Endodermal cell (in vitro differentiated cells): ENCODE measurements at places on chromosomes 11 and 22. TPM values are rescaled to one million over a fixed set of nuclear protein-coding genes. Genes with fewer than 3 reads are reported as not detected.

Gene TMEM126A
- total RNA-seq = 26.3 to 34.5 TPM (median 33.7 TPM) in 3 replicates

Gene SHANK3
- 9.4 to 11.4 TPM (median 10.3 TPM) in 3 replicates for total RNA-seq

- H3K27ac ChIP-seq = peak overlapping the region; percentile 61
- DNase-seq = no peak
Measured at GRCh38 chr11:112748713-112749543, 212.3 kb upstream of the NCAM1 start.

DNA sequence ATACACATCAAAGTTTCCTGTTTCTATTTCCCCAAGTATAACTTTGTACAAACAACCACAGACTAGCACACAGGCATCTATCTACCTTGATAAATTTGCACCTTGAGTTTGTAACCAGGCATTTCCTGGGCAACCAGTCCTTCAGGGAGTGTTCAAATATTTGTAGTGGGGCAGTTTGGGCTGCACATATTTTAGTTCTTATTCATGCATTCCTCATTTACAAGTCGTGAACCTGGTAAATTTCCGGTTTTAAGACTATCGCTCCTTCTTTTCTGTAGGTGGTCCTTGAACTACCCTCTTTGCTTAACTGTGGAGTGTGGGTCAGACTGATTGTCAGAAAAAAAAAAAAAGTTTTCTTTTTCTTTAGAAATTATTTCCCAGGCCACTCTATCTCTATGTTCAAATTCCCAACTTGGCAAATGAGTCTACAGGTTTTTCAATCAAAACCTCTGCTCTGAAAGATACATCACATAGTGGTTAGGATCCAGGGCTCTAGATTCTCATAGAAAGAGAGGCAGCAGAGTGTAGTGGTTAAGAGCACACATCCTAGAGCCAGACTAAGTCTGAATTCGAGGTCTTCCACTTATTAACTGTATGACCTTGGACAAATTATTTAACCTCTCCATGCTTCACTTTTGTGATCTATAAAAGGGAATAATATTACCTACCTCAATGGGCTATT, 201.5 kb downstream of the SOX6 start:
- H3K4me3 ChIP-seq = no peak overlapping the region
- no peaks in the 10 kb centered on the region for H3K27me3 ChIP-seq
- no peak overlapping the region for H3K27ac ChIP-seq
- H3K4me1 ChIP-seq = no peaks in the 10 kb centered on the region
- no peak for DNase-seq
- H3K36me3 ChIP-seq = no peaks in the 10 kb centered on the region

DNA sequence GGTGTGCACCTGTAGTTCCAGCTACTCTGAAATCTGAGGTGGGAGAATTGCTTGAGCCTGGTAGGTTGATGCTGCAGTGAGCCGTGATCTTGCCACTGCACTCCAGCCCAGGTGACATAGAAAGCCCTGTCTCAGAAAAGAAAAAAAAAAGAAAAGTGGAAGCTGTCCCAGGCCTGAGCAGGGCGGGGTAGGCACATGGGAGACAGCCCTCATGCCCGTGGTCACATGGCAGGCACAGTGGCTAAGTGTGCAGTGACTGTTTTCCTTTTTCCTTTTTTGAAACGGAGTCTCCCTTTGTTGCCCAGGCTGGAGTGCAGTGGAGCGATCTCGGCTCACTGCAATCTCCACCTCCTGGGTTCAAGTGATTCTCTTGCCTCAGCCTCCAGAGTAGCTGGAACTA, 7.8 kb downstream of the OTUB1 start:
- H3K27me3 ChIP-seq = no peaks in the 10 kb centered on the region
- DNase-seq = no peak
- H3K4me1 ChIP-seq = no peaks in the 10 kb centered on the region
- no peak overlapping the region for H3K27ac ChIP-seq

DNA sequence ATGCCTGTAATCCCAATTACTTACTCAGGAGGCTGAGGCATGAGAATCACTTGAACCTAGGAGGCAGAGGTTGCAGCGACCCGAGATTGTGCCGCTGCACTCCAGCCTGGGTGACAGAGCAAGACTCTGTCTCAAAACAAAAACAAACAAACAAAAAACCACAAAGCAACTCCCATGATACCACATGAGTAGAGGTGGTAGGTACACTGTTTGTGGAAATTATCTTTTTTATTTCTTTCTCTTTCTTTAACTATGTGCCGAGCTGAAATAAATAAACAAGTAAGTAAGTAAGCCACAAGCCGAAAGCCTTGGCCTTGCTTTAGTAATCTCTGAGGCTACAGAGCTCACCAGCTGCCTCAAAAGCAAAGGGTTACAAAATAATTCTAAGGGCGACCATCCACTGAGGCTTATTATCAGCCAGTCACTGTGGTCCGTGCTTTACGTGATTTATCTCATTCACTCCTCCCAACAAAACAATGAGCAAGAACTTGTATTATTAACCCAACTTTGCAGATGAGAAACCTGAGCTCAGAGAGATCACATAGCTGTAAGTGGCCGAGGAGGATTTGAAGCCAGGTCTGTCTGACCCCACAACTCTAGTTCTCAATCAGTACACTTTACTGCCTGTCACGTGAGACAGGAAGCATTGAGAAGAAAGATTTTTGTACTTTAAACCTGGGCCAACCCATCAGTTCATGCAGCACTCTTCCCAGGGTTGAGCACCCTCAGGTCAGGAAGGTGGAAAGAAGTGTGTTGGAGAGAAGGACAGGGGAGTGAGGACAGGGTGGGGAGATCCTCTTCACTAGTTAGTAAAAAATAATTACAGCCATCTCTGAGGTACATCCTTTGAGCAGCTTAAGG, 69.8 kb upstream of the MTMR2 start:
- no peaks in the 10 kb centered on the region for H3K27me3 ChIP-seq
- H3K27ac ChIP-seq = no peak overlapping the region
- no peak for DNase-seq
- H3K4me3 ChIP-seq = no peak overlapping the region
- H3K36me3 ChIP-seq = no peaks in the 10 kb centered on the region
- no peaks in the 10 kb centered on the region for H3K4me1 ChIP-seq
